ENCODE measurements at places on chromosomes 2 and 18.

- no peak for DNase-seq
These were observed 368.0 kb upstream of the RAB6C start for GRCh38 chr2:129611471-129611870.

GRCh38 chr2:238096311-238097011, 3.7 kb upstream of the ESPNL start:
- DNase-seq, result no peak

DNA sequence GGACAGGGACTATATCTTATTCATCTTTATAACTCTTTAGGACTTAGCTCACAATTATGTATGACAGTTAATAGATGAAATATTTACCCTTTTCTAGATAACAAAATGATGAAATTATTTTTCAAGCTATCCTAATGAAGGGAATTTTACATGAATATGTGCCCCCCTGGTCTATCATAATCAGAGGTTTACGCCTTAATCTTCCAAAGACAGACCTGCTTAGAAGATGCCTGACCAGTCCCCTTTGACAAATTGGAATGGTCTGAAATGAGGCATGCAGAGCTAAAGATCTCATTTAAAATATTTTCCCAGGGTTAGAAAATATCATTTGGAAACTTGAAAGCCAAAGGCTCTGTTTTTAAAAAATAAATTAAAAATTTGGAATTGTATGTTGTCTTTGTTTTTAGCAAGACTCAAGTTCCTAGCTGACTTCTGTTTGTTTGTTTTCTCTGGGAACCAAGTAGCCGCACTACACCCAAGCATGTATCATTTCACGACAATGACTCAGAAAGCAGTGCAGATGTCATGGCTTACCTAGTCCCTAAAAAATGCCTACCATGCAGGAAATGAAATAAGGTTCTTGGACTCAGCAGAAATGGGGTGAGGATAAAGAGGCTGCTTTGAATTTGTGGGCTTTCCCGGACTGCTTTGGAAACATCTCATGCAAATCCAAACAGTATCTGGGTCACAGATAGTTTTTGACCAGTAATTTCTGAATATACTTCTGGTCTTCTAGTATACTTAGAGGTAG, 162.1 kb downstream of the ZEB2 start:
- DNase-seq, result no peak

GRCh38 chr18:76578571-76579300, 83.7 kb upstream of the ZNF516 start:
- no peak for DNase-seq

DNA sequence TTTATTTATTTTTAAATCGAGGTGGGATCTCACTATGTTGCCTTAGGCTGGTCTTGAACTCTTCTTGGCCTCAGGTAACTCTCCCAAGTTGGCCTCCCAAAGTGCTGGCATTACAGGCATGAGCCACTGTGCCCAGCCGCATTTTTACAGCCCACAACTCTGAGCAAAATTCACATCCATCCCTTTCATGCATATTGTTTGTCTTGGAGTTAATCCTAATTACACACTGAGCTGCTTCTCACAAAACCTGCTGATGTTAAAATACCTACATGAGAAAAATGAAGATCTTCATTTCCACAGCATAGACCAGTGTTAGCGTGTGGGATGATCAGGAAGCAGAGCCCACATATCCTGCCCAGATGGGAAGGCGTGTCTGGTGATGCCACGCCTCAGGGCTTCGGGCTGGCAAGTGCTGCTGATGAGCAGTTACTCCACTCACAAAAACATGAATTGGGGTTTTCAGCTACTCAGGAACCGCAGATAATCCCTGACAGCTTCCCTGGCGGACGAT, 14.6 kb downstream of the ITGB1BP1 start:
- no peak for DNase-seq

- DNase-seq, result no peak
These were observed 53.5 kb upstream of the CYP1B1 start for GRCh38 chr2:38129481-38129880.

- DNase-seq, result no peak
These were observed 17.0 kb downstream of the FAM228A start for GRCh38 chr2:24191848-24192247.

GRCh38 chr2:221612161-221612560, 40.1 kb upstream of the EPHA4 start:
- DNase-seq, result no peak
